ENCODE measurements at places on chromosomes 13 and 19.

- DNase-seq = no peak
Observed at GRCh38 chr19:56141417-56141993, 418 bp downstream of the ZNF444 start.

- DNase-seq = no peak
Observed at GRCh38 chr13:45899406-45899805, 47.9 kb upstream of the SIAH3 start.

DNA sequence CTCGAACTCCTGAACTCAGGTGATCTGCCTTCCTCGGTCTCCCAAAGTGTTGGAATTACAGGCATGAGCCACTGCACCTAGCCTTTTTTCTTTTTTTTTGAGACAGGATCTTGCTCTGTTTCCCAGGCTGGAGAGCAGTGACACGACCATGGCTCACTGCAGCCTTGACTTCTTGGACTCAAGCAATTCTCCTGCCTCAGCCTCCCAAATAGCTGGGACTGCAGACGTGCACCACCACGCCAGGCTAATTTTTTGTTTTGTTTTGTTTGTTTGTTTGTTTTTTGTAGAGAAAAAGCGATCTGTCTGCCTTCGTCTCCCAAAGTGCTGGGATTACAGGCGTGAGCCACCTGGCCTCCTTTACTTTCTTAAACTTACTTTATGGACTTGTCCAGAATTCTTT, 6.5 kb upstream of the SIN3B start:
- no peak for DNase-seq

GRCh38 chr13:109148243-109148642, 518.8 kb downstream of the MYO16 start:
- no peak for DNase-seq

- no peak for DNase-seq
Observed at GRCh38 chr19:56732976-56733375, 61.4 kb upstream of the ZNF835 start.

- DNase-seq = no peak
Observed at GRCh38 chr13:29861694-29862110, 11.3 kb upstream of the UBL3 start.

DNA sequence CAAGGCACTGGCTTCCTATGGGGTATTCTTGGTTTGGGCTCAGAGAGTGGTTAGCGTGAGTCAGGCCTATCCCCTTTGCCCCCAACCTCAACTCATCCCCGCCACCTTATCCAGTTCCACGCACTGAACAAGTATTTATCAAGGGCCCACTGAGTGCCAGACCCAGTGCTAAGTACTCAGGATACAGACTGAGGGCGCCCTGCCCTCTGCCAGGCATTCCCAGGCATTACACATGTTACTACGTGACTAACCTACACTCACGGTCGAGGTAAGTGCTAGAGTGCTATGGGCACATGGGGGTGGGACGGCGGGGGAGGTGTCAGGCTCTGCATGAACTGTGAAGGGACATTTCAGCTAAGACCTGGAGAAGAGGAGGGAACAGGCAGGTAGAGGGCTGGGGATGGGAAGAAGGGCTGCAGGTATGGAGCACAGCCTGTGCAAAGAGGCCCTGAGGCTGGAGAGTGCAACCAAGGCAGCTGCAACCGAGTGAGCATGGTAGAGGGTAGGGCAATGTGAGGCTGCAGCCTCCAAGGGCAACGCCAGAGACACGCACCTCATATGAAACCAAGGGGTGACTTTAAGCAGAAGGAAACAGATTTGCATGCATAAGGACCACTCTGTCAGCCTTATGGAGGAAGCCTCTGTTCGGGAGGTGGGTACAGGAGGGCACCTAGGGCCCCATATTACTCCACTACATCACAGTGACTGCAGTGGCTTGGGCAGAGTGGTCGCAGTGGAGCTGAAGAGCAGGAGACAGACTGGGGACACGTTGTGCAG, 22.5 kb downstream of the DHRS12 start:
- no peak for DNase-seq

GRCh38 chr19:38713227-38713649, 31.0 kb downstream of the CAPN12 start:
- DNase-seq = no peak

DNA sequence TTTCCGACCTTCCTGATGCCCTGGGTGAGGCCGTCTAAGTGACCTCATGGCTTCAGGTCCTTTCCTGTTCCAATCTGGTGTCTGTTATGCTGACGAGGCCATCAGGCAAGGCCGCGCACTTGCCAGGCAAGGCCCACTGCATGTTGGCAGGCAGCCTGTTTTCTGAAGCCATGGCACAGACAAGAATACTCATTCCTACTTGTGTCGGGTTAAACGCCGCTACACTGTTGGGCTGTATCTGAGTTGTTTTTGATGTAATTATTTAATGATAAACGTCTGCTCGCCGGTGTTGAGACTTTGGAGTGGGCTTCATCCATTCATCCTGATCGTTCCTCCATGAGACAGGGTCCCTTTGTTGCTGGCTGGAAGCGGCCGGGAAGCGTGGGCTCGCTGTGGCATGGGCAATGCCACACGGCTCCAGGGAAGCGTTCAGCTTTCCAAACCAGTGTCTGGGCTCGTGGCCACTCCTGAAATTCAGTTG, 92.1 kb downstream of the ATP11A start:
- DNase-seq = no peak

DNA sequence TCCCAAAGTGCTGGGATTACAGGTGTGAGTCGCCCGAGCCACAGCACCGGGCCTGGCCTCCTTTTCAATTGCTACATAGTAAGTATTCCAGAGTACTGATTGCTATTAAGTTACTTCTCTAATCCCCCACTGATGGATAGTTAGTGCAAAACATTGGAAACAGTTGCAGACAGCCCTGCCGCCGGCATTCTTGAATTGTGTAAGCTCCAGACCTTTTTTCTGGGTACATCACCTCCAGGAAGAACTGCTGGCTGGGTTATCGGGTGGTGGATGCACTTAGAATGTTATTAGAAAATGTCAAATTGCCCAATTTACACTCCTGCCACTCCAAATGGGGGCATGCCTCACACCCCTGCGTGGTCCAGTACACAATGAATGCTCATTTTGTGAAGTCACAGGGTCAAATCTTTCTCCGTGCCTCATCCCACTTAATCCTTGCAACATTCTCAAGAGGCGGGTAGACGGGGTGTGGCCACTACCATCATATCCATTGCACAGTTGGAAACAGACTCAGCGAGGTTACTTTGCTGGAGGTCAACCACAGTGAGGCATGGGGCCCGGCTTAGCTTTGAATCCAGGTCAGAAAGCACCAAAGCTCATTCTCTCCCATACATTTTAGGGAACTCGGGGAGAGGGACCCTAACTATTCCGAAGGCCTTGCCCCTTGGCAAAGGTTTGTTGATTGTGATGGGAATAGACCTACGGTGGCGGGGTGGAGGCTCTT, 1.0 kb upstream of the KDM4B start:
- DNase-seq = no peak

- no peak for DNase-seq
Observed at GRCh38 chr19:55753401-55753800, 5.5 kb upstream of the RFPL4A start.

DNA sequence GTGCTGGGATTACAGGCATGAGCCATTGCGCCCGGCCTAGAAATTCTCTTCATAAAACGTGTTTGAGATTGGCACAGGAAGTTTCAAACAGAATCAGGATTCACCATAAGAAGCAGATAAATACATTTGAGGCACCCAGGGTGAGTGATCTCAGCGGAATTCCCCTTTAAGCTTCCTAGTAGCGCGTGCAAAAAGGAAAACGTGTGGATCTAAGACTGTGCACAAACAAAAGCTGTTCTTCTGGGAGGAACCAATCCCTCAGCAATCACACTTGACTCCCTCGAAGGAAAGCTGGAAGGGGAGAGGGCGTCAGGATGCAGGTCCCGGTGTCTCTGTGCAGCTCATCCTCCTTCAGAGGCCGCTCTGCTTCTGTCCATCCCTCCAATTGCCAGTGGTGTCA, 15.5 kb downstream of the MCF2L start:
- DNase-seq = no peak

DNA sequence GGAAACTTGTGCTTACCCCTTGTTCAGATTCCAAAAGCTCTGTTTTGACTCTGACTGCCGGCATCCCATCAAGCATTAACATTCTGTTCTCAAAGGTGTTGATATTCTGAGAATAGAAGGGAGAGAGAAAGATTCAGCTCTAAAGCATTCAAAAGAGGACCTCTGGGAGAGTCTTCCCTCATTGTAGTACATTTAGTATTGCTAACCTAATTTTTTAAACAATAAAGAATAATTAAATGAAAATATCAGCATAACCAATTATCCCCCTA, 190.3 kb downstream of the KLF12 start:
- no peak for DNase-seq

GRCh38 chr19:16258440-16258903, 60.8 kb downstream of the AP1M1 start:
- no peak for DNase-seq

DNA sequence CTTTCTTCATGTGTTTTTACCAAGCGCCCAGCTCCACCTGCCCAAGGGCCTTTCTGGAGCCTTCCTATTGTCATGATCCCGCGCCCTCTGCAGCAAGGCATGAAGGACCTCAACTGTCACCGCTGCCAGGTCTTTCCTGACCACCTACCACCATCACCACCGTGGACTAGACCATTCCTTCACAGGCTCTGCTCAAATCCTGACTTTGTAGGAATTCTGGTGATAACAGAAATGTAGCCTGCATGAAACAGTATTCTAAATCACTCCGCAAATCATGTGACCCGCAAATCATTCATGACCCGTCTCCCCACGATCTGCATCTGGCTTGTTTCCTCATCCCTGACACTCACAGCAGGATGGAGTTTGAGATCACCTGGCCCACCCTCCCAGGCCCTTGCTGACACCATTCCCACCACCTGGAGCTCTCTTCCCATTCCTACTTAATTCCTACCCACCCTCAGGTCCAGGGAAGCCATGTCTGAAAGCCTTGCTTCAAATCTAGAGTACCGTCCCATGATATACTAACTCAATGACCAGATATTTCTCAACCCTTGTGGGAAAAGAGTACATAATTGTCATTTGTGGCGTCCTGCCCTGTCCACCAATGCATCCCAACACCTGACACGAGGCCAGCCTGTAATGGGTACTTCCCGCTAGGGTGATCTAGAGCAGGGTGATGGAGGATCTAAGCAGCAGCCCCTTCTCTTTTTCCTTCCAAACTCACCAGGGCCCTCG, 1.3 kb downstream of the UBE2S start:
- no peak for DNase-seq

- DNase-seq = no peak
Observed at GRCh38 chr19:43820098-43820883, 6.8 kb upstream of the ZNF283 start.

DNA sequence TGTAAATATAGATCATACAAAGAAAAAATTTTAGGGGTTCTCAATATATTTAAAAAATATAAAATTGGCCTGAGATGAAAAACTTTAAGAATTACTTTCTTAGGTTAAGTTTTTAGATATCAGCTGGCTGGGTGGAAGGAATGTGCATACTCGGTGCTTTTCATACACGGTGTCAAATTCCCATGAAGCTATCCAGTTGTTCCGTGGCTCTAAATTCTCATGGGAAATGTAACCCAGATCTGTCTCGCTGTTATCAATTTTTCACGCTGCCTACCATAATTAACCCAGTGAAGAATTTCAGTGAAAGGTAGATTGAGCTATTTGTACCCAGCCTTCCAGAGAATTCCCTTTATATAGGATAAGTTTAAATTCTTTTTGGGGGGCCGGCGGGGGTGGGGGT, 11.6 kb upstream of the ZNF835 start:
- DNase-seq = no peak

DNA sequence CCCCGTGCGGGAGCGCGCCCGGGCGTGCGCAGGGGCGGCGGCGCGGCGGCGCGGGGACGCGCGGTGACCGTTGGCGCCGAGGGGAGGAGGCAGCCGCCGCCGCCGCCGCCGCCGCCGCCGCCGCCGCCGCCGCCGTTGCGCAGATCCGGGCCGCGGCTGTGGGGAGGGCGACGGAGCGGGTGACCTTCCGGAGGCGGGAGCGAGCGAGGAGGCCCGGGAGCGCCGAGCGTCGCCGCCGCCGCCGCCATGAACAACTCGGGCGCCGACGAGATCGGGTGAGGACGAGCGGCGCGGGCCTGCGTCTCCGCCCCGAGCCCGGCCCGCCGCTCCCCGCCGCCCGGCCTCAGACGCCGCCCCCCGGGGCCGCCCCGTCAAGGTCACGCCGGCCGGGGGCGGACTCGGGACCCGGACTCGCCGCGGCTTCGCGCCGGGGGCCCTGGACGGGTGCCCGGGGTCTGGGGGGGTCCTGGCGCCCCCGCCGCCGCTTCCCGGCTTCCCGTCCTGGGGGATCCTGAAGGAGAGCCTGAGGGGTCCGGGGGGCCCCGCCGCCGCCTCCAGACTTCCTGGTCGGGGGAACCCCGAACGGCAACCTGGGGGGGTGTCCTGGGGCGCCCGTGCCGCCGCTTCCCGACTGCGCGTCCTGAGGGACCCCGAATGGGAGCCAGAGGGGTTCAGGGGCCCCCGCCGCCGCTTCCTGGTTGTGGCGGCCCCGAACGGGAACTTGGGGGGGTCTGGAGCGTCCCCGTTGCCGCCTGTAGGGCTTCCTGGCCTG, at the start of gene DAZAP1:
Gene DAZAP1, plus strand, starts transcription at position 59 of the 772 bp plus-strand sequence. Its CDS starts 188 bp downstream, at position 247.
- no peak for DNase-seq

GRCh38 chr19:57269515-57270250, 10.6 kb upstream of the ZNF460 start:
- DNase-seq = no peak

DNA sequence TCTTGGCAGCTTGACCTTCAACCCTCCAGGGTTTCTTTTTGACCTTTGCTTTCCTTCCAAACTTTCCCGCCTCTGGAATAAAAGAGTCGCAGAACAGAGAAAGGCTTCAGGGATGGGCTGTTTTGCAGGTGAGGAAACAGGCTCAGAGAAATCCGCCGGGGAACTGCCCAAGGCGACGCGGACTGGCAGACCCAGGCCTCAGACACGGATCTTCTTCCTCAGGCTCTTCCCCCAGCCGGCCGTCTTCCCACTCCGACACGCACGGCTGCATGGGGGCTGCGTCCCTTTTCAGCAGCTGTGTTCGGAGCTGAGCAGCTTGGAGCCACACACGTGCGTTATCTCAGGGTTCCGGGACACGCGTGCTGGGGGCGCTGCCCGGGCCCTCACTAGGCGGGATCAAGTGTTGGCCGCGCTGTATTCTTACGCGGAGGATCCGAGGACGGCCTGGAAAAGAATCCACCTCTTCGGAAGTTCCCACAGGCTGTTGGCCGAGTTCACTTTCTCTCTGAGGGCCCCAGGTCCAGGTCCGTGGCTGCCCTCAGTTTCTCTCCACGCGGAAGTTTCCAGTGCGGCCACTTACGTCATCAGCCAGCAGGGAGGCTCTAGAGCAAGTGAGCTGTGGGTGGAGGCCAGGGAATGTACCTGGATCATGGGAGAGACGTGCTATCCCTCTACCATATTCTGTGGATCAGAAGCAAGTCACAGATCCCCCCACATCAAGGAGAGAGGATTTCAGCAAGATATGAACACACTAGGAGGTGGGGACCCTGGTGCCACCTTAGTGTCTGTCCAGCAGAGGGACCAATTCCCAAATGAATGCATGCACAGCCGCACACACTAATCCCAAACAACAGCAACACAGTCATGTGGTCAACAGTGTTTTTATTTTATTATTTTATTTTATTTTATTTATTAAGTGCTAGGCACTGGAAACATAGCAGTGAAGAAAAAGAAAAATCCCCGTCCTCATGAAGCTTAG, 100.4 kb downstream of the ING1 start:
- DNase-seq = no peak

GRCh38 chr13:92196591-92197256, 798.3 kb downstream of the GPC5 start:
- DNase-seq = no peak

GRCh38 chr13:97261254-97262005, 39.3 kb downstream of the MBNL2 start:
- DNase-seq = no peak

GRCh38 chr13:76756451-76756850, 129.8 kb downstream of the KCTD12 start:
- DNase-seq = no peak

Data from stimulated activated CD8-positive, alpha-beta memory T cell treated with anti-CD3 and anti-CD28 coated beads, Interleukin-4, amount 100 ng/mL, for 1 hour (primary cell).